ENCODE measurements at places on chromosomes 1 and 21.

- no peak for DNase-seq
These were observed 121.9 kb downstream of the SLC5A9 start for GRCh38 chr1:48344373-48344772.

DNA sequence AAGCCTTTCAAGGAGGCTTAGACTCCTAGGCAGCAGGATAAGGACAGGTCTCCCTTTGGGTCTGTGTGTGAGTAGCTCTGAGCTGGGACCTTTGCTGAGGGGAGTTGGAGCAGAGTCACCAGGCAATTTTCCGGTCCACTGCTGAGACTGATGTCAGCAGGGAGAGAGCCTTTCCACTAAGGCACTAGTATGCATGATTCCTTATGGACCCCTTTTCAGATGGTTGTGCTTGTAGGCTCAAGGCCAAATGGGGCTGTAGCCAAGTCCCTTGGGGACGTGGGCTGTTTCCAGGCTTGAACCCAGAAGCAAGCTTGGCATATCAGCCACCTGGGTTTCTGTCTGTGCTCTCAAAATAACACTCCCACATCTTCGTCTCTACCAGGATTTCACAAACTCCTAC, 73.0 kb downstream of the CCDC18 start:
- no peak for DNase-seq

DNA sequence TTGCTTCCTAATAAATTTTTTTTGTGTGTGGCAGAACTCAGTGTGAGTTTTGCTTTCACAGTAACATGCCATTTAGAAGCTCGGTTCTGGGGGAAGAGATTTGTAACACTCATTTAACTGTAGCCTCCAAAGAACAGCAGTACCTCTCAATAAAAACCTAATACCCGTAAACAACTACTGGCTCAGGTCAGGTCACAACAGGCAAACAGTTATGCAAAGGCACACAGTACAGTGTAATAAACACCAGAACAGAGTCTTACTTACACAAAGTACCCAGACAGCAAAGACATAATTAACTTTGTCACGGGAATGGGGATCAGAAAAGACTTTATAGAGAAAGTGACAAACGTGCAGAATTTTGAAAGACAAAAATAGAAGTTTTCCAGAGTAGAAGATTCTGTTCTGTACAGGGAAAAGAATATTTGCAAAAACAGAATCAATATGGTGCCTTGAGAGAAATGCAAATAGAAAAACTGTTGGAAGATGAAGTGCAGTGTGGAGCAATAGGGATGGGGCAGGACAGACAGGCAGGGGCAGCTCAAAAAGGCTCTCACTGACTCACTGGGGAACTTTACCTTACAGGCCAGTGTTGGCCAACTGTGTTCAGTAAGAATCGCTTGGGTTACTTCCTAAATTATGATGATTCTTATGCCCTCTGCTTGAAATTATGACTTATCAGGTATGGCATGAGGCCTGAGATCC, 38.8 kb downstream of the EGLN1 start:
- no peak for DNase-seq

- DNase-seq, result no peak
These were observed 71.9 kb downstream of the ZSWIM5 start for GRCh38 chr1:45134461-45134873.

GRCh38 chr1:78136680-78137079, 90.9 kb downstream of the GIPC2 start:
- no peak for DNase-seq

- no peak for DNase-seq
These were observed 6.8 kb downstream of the CDCA8 start for GRCh38 chr1:37699147-37699546.

GRCh38 chr1:221823561-221823960, 81.7 kb upstream of the DUSP10 start:
- no peak for DNase-seq

DNA sequence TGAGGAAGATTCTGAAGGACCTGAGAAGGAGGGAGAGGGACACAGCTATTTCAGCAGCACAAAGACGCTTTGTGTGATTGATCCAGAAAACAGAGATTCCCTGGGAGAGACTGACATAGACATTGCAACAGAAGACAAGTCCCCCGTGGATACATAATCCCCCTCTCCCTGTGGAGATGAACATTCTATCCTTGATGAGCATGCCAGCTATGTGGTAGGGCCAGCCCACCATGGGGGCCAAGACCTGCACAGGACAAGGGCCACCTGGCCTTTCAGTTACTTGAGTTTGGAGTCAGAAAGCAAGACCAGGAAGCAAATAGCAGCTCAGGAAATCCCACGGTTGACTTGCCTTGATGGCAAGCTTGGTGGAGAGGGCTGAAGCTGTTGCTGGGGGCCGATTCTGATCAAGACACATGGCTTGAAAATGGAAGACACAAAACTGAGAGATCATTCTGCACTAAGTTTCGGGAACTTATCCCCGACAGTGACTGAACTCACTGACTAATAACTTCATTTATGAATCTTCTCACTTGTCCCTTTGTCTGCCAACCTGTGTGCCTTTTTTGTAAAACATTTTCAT, 161.3 kb upstream of the SGIP1 start:
- no peak for DNase-seq

- no peak for DNase-seq
These were observed 171.8 kb downstream of the FCRL5 start for GRCh38 chr1:157380523-157380922.

- DNase-seq, result no peak
These were observed 85.7 kb downstream of the ITPKB start for GRCh38 chr1:226653311-226653921.

DNA sequence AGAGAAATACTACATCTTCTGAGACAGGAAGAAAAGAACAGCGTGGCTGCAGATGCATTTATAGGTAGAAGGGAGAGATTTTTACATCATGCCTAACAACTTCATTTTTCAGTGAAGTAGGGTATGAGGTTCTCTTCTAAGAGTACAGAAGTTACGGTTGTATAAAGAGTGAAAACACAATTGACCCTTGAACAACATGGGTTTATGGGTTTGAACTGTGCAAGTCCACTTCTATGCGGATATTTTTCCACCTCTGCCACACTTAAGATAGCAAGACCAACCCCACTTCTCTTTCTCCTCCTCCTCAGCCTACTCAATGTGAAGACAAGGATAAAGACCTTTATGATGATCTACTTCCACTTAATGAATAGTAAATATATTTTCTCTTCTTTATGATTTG, 64.5 kb downstream of the RPAP2 start:
- DNase-seq, result no peak

DNA sequence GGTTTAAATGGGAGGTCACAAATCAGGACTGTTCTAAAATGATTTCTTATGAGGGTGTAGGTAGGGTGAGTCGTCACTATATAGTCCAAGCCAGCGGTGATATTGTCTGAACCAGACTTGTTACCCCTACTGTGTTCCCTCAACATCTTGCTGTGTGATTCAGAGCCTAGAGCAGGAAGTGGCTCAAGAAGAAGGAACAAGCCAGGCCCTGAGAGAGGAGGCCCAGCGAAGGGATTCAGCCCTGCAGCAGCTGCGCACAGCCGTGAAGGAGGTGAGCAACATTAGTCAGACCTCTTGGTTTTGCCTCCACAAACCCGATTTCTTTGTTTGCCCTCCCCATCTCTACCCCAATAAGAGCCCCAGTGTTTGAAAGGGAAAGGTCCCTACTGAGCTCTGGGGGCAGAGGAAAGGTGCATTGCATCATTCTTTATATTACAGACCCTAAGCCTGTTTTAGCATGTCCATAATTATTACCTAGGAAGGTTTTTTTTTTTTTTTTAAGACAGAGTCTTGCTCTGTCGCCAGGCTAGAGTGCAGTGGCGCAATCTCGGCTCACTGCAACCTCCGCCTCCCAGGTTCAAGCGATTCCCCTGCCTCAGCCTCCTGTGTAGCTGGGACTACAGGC, 5.0 kb upstream of the SH3BGRL3 start:
- no peak for DNase-seq
